ENCODE measurements at places on chromosomes 2 and 18.

- DNase-seq = peak; percentile 14
Observed at GRCh38 chr2:120551522-120551921, 184.1 kb upstream of the GLI2 start.

DNA sequence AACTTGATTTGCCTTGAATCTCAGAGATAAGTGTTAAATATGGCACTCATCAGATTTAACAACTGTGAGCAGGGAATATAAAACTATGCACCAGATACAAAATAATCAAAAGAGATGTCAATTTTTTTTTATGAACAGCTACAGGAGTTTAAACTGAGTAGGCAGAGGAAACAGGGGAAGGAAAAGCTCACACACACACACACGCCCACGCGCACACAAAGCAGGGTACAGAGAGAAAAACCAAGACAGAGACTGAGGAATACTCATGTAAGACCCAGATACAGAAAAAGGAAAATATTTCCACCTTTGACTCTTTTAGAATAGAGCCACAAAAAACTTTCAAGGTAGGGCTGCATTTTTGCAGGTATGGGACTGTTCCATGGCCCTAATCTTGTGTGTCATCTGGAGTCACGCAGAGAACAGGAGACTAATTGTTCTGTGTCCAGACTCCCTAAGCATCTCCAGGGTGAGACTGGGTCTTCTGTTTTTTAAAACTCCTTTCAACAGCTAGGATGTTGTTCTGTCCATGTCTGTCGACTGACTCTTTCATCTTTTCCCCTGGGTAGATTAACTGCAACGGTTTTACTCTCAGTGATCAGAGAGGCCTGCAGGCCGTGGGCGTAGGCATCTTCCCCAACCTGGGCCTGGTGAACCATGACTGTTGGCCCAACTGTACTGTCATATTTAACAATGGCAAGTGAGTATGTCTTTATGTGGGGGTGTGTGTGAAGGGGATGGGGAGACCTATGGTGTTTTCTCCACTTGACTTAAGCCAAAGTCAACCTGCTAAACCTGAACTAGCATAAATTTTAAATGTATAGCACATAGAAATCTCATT lies 23.0 kb downstream of the SMYD1 start:
- no peak for DNase-seq

DNA sequence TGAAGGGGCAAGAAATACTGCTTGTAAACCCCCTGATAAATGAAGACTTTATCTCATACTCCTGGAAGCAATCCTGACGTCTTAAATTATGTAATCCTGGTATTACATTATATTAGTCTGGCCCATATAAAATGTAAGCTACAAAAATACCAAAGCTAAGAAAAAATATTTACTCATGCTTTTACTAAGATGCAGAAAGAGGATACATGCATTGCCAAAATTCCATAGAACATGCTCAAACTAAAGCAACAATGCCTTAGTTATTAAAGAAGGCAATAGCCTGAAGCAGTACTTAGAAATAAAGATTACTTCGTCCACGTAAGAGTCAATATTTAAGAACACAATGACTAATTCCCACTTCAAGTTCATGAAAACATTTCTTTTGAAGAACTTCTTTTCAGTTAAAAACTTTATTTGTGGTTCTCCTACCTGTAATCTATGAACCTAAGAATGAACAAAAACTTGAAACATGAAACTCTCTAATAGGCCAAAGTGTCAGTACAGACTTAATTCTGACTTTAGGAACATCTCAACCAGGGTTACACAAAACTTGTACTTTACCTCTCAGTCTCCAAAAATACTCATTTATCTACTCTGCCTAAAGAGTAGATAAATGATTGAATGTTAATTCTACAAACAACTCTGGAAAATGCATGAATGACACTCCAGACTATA lies 117.3 kb downstream of the THADA start:
- DNase-seq = no peak

DNA sequence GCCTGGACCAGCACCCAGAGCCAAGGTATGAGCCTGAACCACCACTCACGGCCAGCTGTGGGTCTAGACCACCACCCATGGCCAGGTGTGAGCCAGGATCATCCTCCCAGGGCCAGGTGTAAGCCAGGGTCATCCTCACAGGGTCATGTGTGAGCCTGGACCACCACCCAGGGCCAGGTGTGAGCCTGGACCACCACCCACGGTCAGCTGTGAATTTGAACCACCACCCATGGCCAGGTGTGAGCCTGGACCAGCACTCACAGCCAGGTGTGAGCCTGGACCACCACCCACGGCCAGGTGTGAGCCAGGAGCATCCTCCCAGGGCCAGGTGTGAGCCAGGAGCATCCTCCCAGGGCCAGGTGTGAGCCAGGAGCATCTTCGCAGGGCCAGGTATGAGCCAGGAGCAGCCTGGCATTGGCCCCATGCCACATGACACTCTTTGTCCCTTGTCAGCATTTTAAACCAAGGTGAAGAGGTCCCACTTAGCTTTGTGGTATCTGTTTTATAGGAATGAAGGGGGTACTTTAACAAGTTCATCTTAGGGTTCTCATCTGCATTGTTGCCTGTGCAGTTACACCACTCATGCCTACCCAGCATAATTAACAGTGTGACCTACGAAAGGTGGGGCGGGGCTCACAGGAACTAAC lies 71.2 kb downstream of the AGAP1 start:
- no peak for DNase-seq

- DNase-seq = no peak
Observed at GRCh38 chr2:29012211-29012681, 31.1 kb downstream of the TOGARAM2 start.

GRCh38 chr2:33366473-33366872 lies 110.0 kb upstream of the RASGRP3 start:
- no peak for DNase-seq

DNA sequence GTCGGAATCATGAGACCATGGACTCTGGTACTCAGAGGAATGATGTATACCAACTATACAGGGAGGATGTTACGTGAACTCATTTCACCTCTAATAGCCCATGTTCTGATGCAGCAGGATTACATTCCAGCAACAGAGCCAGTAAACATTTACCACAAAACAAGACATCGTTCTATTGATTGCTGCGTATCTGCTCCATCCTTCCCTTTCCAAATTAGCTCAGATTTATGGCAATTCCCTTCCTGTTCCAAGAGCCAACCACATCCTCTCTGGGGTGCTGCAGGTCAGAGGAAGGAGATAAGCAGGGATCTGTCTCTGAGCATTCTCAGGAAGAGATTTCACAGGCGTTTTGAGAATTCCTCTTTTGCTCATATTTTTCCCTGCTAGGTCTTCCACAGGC lies 98.3 kb downstream of the KLF7 start:
- DNase-seq = no peak

Measured in OCI-M1 (cell line).